ENCODE measurements at places on chromosomes 4 and X.

- no peak for DNase-seq
These were observed 300.9 kb upstream of the FAT4 start for GRCh38 chr4:125013891-125014290.

GRCh38 chr4:142614621-142615323, 231.3 kb downstream of the INPP4B start:
- no peak for DNase-seq

DNA sequence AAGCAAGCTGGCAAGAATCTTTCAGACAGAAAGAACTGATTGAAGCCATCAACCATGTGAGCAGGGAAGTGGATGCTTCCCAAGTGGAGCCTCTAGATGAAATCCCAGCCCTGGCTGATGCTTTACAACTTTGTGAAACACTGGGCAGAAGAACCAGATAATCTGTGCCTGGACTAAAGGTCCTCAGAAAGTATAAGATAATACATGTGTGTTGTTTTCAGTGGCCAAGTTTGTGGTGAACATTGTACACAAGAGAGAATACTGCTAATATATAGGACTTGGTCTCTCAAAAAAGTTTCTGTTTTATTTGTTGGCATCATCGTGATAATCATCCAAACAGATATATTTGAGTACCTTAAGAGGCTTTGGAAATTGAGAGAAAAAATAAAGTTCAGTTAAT, 1367.8 kb upstream of the IGFBP7 start:
- no peak for DNase-seq

- DNase-seq = no peak
These were observed 117.3 kb downstream of the SYNPO2 start for GRCh38 chr4:119005928-119006460.

GRCh38 chrX:106707771-106708454, 18.6 kb upstream of the RNF128 start:
- DNase-seq = no peak

DNA sequence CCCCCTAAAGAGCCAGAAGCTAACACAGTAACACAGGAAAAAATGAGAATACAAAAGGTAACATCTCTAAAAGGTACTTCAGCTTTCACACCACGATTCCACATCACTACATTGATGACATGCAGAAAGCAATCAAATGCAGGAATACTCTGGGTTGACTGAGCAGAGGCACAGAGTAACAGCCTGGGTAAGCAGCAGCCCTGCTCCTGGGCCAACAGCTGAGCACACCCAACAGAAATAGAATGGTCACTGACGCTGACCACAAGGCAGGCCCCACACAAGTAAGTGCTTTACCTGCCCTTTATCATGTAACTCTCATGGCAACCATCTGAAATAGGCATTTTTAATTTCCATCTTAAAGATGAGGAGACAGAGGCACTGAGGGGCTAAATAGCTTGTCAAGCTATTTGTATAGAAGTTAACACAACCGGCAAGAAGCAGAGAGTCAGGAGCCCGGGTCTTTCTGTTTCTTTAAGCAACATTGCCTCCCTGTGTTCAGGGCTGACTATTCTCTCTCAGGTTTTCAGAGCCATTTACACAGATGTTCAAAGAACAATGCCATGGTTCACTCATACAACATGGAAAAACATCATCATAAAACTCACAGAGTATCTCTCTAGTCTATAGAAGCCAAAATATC, 168.9 kb downstream of the ZNF674 start:
- DNase-seq = peak; percentile 65

GRCh38 chr4:152064753-152065152, 303.9 kb upstream of the GATB start:
- DNase-seq = no peak

DNA sequence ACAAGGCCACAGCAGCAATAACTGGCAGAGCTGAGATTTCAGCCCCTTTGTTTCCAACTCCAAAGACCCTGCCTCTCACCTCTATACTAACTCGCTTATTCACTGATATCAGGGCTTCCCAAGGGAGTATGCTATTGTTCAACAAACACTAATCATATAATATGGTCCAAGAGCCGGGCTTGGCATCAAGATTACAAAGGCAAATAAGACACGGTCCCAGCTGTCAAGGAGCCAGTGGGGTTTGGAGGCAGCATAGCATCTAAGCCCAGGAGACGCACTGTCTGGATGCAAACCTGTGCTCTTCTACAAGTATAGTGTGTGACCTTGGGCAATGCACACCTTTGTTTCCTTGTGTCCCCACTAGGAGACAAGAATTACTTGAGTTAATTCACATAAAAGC, 28.7 kb downstream of the PAPSS1 start:
- no peak for DNase-seq

DNA sequence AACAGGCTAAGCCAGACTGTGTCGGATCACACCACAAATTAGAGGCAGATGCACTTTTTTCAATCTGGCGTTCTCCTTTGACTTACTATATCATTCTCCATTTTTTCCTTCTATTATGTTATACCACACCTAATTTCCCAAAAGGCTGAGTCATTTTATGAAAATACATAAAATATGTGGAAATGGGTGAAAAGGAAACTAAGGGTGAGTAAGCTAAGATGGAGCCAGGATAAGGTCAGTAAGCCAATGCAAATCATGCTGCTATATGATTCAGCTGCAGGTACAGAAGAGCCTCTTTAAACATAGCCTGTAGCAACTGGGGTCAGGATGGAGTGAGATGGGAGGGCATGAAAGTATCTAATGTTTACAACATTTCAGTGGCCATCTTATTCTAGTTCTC, 94.0 kb upstream of the TEX13A start:
- DNase-seq = no peak

GRCh38 chr4:164731827-164732474, 22.0 kb upstream of the SMIM31 start:
- DNase-seq = peak; percentile 78

GRCh38 chr4:42401171-42401570, 3.9 kb downstream of the SHISA3 start:
- DNase-seq = no peak

DNA sequence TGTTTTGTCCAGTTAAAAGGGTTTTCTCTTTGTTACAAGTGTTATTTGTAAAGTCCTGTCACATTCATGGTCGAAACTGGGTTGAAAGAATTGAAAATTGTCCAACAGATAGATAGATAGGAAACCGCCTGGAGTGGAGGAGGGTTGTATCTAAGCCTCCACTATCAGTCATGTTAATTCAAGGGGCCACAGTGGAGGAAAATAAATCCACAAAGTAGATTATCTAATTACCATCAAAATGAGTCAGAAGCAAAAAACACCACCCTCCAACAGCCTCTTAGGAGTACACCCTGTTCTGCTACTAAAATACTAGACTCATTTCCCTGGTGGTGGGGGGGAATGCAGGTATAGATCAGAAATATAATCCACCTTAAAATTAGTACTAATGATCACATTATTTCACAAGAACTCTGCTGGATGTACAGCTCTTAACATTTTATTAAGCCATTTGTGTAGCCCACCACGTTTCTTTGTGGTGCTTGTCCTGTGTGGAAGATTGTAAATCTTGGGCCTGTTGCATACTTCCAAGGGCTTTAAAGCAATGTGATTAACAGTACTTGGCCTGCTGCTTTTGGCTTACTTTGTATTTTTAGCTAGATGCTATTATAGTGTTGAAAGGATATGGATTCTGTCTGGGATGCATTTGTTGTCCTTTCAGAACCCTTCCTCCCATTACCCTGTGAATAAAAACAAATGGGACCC, 26.8 kb downstream of the RBBP7 start:
- DNase-seq = no peak

DNA sequence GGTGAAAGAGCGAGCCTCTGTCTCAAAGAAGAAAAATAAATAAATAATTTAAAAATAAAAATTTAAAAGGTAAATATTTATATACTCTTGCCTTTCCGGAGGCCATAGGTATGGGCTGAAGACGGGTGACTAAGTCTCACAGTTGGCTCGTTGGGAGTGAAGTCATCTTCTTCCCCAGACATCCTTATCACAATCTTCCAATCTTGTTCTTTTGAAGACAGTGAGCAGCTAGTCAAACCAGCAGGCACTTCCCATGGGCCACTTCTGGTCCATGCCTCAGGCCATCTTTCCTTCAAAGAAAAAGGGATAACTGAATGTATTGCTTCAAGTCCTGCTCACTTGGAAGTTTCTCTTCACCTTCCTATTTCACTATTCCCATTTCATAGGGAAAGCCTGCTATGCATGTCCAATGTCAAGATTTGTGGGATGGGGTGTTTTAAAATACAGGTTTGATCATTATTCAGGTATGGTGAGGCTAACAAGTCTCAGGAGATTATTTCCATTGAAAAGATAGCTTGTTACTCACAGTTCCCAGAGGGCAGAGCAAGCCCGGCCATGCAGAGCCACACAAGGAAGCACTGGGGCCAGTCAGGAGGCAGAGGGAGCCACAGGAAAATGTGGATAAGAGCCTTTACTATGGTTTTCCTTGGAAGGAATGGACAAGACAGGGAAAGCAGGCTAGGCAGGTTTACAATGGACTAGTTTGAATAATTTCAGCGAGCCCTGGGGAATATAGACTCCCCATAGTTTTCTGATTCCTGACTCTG, 33.3 kb upstream of the VCX2 start:
- no peak for DNase-seq

- no peak for DNase-seq
These were observed 27.4 kb downstream of the GK start for GRCh38 chrX:30680618-30681017.

DNA sequence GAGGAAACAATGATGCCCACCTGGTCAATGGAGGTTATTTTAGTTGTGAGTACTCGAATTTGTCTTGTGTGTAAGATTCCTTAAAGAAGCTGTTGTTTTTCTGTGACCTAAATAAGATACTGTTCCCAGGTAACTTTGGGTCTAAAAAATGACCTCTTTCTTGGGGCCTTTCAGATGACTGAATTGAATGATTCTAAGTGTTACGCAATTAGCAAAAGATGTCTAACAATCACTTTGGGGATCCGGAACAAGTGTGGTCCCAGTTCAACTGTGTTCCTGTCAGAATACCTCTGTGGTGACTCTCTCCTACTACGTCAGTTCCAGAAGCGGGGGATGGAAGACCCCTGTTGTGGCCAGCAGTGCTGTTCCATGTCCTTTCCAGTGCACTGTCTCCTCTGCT, 99.4 kb downstream of the FRAS1 start:
- DNase-seq = no peak

DNA sequence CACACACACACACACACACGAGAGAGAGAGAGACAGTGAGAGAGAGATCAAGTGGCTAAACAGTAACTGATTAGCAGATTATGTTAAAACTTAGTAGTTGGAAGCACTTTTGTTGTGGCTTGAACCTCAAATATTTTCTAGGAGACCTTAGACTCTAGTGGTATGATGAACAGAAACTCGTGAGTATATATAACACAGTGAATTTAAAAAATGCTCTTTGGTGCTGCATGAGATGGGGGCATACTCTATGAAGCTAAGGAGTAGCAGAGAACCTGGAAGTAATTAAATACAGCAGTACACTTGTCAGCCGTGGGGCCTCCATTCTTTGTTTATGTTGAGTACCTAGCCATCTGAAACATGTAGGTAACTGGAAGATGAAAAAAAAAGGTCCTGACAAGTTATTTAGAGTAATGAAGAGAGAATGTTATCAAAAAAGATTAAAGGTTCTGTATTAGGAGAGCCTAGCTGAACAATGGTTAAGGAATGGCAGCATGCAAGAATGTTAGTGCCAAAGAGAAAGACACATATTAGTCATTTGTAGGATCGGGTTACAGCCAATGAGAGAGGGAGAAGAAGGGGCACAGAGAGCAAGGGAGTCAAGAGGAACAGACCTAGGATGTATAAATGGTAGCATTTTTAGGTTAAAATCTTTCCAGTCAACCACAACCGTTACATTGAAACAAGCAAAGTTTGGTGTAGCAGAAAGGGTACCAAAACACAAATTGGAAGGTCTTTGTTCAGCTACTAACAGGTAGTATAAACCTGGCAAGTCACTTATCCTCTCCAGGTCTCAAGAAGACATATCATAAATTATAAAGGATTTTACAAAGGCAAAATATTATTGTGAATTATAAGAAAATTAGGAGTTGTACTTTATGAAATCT, 316.7 kb upstream of the DIPK2B start:
- DNase-seq = no peak

GRCh38 chrX:17588303-17588702, 149.0 kb upstream of the SCML1 start:
- DNase-seq = no peak

- DNase-seq = no peak
These were observed 44.3 kb upstream of the PPP2R3B start for GRCh38 chrX:431056-431455.

GRCh38 chr4:15912961-15913630, 25.4 kb downstream of the FGFBP1 start:
- no peak for DNase-seq

GRCh38 chr4:576245-576821, at the start of gene TMEM271:
TMEM271 (minus strand) TSS chr4:576295; CDS start chr4:576062, 233 bp downstream.
- DNase-seq = peak; percentile 24

DNA sequence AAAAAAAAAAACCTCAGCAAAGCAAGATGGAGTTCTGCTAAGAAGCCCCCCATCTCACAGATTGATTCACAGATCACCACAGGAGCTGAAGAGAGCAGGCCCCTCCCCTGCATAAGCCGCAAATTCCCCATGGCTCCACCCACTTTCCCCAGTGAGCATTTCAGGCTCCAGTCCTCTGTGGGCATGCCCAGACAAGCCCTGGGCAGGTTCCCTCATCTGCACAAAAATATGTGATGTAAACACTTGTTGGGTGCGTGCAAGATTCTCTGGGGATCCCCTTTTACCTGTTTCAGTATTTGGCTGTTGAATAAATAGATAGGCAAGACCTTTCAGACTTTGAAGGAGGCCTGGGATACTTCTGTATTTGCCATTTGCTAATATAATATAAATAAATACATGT, 514.3 kb downstream of the PCDH7 start:
- DNase-seq = no peak

DNA sequence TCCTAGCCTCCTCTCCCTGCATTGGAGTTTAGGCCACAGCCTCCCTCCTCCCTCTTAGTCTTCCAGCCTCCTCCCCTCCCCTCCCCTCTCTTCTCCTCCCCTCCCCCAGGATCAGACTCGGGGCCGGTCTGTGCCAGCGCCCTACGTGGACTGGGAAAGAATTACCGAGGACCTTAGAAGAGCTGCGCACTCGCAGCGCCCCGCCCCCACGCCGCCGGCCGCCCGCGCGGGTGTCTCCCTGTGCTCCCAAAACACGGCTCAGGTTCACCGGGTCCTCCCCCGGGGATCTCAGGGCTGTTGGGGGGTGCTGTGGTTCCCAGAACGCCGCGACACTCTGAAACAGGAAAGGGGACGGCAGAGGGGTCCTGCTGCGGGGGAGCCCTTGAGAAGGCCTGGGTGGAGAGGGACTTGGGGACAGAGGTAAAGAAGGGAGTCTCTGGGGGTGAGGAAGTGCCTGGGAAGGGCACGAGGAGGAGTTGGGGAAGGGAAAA, 122.3 kb upstream of the TBL1X start:
- peak; percentile 80 for DNase-seq

Data from activated effector memory CD4-positive, alpha-beta T cell treated with anti-CD3 and anti-CD28 coated beads, Interleukin-2, amount 50 U/mL, for 16 hours (primary cell).